Islet precursor cell (in vitro differentiated cells): ENCODE measurements at places on chromosomes 16 and 17.

DNA sequence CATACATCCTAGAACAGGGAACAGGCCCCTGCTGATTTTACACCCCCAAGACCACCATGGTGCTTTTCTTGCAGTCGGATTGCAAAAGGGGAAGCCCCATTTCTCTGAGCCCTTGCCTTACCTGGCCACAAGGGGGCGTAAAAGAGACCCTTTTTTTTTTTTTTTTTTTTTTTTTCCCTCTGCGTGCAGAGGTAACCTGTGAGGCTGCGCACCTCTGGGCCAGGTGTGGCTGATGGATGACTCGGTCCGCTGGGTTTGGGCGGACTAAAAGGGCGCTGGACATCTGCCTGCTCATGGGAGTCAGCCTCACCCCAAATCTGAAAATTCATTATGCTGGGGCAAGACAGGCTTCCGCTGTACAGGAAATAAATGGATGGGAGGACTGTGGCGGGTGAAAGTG is 281.0 kb downstream of the CBLN1 start:
- DNase-seq, result no peak

GRCh38 chr17:65103431-65103830 is 33.7 kb upstream of the RGS9 start:
- DNase-seq, result peak; percentile 50

DNA sequence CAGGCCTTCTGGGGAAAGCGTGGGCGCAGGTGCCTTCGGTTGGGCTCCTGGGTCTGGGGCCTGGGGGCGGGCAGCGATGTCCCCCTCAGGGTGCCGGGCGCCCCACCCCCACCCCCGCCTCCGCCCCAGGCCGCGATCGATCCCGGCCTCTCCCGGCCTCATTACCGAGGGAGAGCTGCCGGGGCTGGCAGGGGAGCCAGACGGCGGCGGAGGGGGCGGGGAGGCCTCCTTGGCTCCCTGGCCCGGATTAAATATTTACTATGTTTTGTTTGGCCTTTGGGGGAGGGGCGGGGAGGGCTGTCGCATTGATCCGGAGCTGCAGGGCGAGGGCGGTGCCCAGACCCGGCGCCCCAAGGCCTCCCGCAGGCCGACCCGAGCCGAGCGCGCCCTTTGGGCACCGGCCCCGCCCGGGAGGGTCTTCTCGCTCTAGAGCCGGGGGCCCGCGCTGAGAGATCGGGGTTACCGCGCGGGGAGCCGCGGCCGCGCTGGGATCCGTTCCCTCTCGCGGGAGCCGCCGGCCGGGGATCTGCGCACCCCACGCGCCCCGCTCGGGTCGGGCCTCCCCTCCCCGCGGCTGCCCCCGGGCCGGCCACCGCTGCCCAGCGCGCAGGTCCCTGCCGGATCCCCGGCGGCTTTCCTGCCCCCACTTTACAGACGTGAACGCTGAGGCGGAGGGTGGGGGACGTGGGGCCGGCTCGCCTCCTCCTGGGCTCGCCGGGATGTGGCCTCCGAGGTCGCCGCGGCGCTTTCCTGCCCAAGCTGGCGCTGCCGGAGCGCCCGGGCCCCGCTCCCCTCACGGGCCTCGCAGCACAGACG is 27.0 kb downstream of the RTN4RL1 start:
- DNase-seq, result peak; percentile 69

GRCh38 chr17:45813048-45813725 is 29.1 kb downstream of the CRHR1 start:
- peak; percentile 88 for DNase-seq

GRCh38 chr16:88993166-88993761 is 16.3 kb upstream of the CBFA2T3 start:
- no peak for DNase-seq

DNA sequence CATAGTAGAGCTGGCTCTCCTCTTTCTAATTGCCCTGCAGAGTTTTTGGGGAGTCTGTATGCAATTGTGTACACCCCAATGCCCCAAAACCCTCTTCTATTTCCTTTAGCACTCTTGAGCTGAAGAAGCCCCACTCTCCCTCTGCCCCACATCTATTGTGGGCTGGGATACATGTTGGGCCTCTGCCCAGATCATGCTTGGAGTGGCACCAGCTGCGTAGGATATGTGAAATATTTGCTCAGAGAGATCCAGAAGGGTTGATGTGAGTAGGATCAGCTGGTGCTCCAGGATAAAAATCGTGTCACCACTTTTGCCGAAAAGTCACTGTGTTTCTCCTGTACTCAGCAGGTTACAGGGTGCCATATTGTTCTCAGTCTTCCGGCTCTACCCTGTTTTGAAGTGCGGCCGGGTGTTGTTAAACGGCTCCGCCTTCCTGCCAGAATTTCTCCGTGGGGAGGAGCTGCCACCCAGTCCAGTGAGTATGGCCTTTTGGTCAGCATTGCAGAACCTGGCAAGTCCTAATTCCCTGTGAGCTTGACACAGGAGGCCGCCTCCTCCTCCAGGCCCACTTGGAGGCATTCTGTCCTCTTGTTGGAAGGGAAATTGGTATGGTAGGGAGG is 664.5 kb downstream of the WWOX start:
- DNase-seq, result no peak

GRCh38 chr16:4272114-4272956 is 488 bp downstream of the TFAP4 start:
- peak; percentile 74 for DNase-seq

- DNase-seq, result no peak
Measured at GRCh38 chr17:38403491-38403890, 24.8 kb upstream of the ARHGAP23 start.

GRCh38 chr16:717450-718245 is 2.7 kb downstream of the METRN start:
- no peak for DNase-seq

DNA sequence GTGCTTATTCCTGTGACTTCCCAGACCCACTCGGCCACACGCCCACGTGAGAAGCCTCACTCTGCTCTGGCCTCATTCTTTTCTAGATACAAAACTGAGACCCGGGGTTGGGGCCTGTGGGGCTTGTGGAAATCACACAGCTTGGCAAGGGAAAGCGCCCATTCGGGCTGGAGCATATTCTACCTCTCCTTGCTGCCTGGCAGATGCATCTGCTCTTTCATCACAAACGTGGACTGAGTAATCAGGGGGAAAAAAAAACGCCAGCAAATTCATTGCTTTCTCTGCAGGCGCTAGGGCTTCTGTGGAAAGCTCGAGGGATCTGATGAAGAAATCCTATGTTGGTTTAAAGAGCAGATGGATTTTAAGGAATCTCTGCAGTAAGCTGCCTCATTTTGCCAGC is 44.4 kb downstream of the DNAH9 start:
- DNase-seq, result no peak
